Kidney (tissue), 22 donors: ENCODE measurements at places on chromosomes 1 and 21. TPM values are rescaled to one million over a fixed set of nuclear protein-coding genes. Genes with fewer than 3 reads are reported as not detected.

The TBX15 gene
- polyA plus RNA-seq, result not detected

- H3K4me1 ChIP-seq, result no peaks in the 10 kb centered on the region
- no peak for DNase-seq
- no peak overlapping the region for H3K27ac ChIP-seq
- no peaks in the 10 kb centered on the region for H3K36me3 ChIP-seq
These were observed 4.3 kb upstream of the UBE2U start for GRCh38 chr1:64199154-64199553.

The AGMAT gene
- 119 TPM for polyA plus RNA-seq

The LCE1F gene
- polyA plus RNA-seq, result not detected
